Immature natural killer cell (primary cell): ENCODE measurements at places on chromosomes 11 and 22. TPM values are rescaled to one million over a fixed set of nuclear protein-coding genes. Genes with fewer than 3 reads are reported as not detected.

Gene LRRN4CL
- polyA plus RNA-seq: not detected

Gene TUB
- not detected for polyA plus RNA-seq

DNA sequence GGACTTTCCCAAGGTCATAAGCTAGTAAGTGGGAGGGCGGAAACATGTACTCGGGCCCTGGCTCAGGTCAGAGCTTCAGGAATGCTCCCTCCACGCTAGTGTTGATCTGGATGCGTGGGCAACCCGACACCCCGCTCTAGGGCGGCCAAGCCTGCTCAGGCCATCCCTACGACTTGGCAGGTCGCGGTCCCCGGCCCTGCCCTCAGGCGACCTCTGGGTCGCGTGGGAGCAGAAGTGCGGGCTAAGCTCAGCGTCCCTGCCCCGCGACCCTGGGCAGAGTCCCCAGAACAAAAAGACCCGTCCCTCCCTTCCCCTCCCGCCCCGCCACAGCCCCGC, 781 bp upstream of the TEF start:
- DNase-seq: no peak

Gene PGA3
- polyA plus RNA-seq: not detected

GRCh38 chr11:101188173-101188572, 58.6 kb upstream of the PGR start:
- no peak for DNase-seq

DNA sequence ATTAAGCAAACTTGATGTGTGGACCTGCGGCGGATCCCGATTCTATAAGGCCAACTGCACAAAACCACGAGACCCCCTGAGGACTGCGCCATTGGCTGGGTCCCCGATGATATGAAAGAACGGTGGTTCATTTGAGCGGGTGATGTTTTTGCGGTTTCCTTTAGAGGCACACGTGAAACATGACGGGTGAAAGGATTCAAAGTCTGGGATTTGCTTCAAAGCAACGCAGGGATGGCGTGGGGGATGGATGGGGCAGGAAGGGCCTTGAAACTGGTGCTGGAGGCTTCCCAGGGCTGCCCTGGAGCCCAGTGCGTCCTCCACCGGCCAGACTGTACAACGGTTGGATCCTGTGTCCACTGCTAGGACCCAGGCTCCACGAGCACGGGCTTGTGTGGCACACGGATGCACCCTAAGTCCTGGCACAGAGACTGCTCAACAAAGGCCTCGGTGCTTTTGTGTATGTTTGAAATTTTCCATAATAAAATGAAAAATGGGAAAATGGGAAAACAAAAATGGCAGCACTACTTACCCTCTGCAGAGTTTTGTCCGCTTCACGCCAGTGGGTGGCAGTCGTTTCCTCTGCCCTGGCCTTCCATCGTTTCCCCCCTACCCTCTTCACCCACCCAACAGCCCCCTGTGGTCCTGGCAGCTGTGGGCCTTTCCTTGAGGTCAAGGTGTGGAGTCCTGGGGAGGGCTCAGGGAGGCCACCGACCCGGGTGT, 3.6 kb downstream of the ASCL2 start:
- DNase-seq: peak; percentile 13

DNA sequence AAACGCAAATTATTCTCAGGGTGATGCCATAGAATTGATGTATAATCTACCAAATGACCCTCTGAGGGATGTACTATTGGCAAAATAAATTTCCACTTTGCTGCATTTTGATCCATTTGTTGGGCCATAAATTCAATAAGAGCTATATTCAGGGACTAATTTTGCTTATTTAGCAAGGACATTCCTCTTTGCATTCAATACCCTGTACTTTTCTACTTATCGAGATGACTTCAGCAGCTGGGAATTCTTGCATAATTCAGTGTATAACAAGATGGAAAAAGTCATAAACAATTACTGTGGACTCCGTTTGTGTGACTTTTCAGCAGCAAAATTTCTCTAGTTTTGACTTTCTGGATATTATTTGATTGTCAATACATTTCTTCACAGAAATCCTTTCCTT, 744.7 kb upstream of the CCDC179 start:
- DNase-seq: no peak

GRCh38 chr22:49497266-49497665, 330.4 kb downstream of the BRD1 start:
- DNase-seq: no peak

- no peak for DNase-seq
These were observed 12.2 kb downstream of the NECTIN1 start for GRCh38 chr11:119716582-119717498.

- peak; percentile 58 for DNase-seq
These were observed at the start of gene MAPK8IP1 for GRCh38 chr11:45885274-45885920. Gene MAPK8IP1, plus strand, starts transcription at chr11:45885651. Its CDS starts 170 bp downstream, at chr11:45885821.

DNA sequence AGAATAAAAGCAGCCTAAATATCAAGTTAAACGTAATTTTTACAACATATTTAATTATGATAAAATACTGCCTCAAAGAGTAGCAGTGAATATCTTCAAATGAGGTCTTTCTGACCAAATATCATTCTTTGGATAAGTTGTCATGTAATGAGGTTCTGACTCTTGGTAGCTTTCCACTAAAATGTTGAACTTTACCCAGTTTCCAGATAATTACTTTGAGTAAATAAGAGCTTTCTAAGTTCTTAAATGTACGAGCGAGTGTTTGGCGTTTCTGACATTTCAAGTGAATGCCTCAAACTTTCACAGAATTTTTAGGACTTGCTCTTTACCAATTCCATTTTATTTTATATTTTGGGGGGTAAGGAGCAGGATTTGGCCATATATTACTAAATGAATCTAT, 1515.2 kb downstream of the FAM181B start:
- no peak for DNase-seq

Gene LMF2
- 16.3 TPM for polyA plus RNA-seq

DNA sequence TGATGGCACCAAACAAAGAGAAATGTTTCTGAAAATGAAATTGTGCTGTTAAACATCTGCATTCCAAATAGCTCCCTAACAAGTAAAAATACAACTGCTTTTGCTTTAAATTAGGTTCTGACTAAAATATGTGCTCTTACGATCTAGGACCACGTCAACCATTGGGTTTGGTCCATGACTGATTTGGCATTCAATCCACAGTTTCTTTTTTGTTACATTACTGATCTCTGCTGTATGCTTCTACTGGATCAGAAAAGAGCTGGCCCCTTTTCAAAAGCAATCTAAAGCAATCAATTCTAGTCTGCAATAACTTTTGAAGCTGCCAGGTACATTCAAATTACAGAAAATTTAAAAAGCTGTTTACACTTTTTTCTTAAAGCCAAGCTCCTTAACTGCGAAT, 1047.1 kb upstream of the CCDC90B start:
- no peak for DNase-seq

DNA sequence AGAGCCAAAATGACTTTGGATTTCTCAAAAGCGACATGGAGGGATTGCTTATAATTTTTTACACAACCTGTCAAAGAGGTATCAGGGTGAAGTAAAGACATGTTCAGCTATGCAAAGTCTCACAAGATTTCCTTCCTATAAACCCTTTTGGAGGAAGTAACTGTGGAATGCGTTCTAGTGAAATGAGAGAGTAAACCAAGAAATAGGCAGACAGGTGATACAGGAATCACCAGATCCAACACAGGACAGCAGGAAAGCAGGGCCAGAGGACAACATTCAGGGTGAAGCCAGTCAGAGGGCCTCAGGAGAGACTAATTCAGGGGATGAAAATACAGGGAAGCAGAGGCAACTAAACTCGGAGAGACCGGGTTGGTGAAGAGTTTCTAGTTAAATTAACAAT, 90.4 kb upstream of the MTNR1B start:
- no peak for DNase-seq

DNA sequence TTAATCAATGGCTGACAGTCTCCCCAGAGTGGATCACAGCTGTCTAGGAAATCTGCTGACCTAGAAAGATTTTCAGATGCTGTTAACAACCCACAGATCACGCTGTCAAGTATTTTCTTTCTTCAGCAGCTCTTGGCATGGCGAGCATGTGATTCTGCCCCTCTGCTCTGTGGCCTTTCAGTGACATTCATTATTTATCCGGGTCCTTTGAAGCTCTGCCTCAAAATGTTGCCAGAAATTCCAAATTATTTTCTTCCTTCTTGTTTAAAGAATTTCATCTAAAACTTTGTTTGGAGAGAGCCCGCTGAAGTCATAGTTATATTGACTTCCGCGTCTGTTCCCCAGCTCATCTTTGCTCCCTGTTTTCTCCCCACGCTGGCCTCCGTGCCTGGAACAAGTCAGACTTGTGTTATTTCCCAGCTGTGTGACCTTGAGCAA, 134.1 kb downstream of the COMMD9 start:
- no peak for DNase-seq

DNA sequence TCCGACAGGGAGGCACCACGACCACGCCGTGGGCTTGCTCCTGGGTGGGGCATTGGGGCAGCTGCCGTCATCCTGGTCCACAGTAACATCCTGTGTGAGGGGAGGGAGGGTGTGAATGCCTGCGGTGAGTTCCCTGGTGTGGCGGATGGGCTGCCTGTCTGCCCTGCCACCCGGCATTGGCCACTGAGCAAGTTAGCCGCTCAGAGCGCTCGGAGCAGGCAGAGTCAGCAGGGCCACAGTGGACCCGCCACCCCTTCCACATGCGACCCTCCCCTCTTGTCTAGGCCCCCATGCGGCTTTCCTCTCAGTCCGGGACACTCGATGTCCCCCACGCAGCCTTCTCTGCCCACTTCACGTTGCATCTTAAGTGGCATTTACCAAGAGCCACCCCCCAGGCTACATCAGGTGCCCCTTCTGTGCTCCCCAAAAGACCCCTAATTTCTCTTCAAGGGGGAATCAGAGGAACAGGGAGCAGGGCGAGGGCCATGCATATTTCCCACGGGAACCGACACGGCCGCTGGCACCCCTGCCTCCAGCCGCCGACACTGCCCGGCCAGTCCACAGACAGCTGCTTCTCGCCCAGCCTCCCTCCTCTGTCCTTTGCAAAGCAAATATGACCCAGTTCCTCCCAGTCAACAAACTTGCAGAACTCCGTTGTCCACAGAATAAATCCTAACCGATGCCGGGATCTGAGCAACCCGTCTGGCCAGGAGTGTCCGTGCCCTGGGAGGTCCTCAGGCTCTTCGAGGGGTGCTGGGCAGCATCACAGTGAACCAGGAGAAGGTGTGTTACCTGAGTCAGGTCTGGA, 1482.1 kb downstream of the TBC1D22A start:
- peak; percentile 60 for DNase-seq

DNA sequence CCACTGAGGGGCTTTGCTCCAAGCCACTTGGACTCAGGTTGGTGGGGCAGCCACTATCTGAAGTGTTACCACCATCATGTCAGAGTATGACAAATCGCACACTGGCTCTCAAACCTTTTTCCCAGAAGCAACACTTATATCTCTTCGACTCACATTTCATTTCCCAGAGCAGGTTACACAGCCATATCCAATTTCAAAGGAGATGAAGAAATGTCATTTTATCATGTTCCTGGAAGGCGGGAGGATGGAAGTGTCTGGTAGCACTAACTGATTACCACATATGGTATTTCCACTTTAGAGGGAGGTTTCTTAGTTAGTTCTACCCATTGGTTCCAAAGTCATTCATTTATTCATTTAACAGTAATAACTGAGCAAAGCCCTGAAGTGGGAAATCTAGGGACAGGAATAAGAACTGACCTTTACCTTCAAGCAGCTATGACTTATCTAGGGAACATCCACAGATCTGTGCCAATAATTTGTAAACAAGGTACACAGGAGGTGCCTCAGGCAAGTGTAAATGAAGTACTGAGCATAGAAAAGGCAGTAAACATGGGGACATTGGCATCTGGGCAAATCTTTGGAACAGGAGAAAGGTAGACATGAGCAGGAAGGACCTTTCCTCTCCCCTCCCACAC, 54.9 kb upstream of the LRRC55 start:
- DNase-seq: no peak

DNA sequence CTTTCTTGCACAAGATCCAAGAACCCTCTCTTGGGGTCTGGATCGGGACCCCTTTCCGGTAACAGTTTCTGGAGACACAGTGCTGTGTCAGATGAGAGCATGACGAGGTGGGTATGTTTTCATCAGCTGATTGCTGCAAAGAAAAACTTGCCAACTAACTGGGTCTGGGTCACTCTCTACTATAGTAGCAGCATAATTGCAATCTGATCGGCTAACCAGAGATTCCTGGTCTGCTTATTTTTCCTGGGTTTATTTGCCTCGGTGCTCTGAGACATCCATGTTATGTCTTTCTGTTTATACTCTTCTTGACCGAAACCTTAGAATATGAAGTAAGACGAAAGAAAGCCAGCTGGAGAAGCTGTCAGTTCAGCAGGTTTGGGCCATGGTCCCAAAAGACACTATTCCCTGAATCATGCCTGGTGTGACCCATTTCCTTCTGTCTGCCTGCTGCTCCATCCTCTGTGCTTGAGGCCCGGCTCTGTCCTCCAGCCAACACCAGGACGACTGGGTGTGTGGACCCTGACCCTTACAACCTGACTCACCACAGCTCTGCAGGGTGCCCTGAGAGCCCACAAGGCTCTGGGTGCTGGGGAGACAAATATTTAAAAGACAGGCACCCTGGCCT, 24.1 kb upstream of the CLMP start:
- DNase-seq: no peak

GRCh38 chr22:25696763-25697162, 45.2 kb upstream of the MYO18B start:
- DNase-seq: no peak

DNA sequence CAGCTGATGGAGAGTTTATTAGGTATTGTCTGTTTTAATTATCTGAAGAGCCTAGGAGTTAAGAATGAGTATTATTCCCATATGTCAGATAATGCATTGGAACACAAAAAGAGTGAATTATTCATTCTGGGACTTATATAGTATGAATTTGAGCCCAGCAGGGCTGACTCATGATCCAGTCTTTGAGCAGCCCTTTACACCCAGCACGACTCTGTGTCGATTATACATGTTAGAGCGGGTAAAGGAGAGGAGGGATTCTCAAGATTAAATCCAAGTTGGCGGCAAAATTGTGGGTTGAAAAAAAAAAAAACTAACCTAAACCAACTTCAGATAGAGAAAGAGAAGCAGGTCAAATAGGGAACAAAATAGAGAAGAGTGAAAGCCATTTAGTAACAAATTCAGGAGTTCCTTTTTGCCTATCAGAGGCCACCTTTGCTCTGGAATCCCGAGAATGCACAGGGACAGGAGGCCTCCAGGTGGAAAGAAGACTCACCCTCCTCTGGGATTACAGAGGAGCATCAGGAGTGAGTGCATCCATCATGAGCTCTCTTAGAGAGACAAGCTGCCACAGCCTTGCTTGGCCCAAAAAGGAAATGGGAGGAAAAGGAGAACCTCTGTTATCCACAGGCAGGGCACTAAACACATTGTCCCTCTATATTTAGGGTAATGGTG, 3.1 kb downstream of the MRGPRX1 start:
- no peak for DNase-seq

Gene PGA4
- polyA plus RNA-seq: 1.6 TPM

Gene RFPL1
- not detected for polyA plus RNA-seq

Gene HMOX1
- polyA plus RNA-seq: 12.8 TPM

Gene OR51B2
- polyA plus RNA-seq: not detected

Gene CABP4
- not detected for polyA plus RNA-seq

Gene PGR
- not detected for polyA plus RNA-seq

GRCh38 chr11:13465909-13466371, 2.9 kb upstream of the BTBD10 start:
- peak; percentile 7 for DNase-seq

DNA sequence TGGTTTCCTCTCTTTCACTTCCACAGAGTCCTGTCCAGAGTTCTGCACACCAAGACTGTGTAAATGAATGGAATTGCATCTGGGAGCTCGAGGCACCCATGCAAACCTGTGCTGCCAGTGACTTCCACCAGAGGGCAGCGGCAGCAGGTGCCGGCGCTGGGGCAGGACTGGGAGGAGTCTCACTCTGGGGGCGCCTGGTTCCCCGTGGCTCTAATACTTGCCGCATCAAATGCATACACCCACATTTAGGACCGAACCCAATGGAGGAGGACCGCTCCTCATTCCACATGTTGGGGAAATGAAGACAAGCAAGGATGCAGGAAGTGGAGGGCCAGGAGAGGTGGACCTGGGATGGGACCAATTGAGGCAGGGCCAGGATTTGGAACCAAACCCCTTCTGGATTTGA, 1.1 kb upstream of the CD6 start:
- peak; percentile 66 for DNase-seq
